ENCODE measurements at places on chromosomes 11 and 22.

DNA sequence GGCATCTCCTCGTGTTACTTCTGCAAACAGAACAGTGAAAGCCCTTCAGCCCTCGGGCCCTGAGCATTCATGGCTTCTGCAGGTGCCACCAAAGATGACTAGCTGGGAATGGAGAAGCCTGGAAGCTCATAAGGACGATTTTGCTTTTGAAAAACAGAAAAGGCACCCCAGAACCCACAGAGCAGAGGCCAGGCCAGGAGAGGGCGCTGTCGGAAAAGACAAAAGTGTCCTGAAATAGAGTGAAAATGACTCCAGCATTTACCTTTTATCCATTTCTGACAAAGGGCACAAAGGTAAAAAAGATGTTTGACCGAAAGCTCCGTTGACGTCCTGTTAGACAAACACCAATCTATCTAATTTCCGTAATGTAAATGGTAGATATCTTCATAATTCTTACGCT lies 37.6 kb downstream of the ZNF195 start:
- peak; percentile 43 for DNase-seq

DNA sequence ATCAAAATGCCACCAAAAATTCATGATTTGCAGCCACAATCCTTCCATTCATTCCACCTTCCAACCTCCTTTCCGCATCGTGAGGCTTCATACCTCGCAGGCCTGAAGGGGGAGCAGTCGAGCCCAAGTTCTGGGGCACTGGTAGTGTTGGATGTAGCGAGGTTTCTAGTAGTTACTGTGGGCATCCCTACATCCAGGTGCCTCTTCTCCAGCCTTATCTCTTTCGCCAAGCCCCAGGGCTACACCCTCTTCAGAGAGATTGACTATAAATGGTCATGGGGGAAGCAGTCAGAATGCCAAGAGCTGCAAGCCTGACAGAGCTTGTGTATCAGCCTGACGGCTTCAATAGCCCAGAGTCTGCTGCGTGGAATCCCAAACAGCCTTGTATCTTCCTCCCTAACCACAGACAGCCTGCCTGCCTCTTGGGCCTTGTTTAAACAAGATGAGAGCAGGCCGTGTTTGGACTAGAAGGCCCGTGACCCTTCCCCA lies 28.9 kb downstream of the CLMP start:
- DNase-seq = no peak

DNA sequence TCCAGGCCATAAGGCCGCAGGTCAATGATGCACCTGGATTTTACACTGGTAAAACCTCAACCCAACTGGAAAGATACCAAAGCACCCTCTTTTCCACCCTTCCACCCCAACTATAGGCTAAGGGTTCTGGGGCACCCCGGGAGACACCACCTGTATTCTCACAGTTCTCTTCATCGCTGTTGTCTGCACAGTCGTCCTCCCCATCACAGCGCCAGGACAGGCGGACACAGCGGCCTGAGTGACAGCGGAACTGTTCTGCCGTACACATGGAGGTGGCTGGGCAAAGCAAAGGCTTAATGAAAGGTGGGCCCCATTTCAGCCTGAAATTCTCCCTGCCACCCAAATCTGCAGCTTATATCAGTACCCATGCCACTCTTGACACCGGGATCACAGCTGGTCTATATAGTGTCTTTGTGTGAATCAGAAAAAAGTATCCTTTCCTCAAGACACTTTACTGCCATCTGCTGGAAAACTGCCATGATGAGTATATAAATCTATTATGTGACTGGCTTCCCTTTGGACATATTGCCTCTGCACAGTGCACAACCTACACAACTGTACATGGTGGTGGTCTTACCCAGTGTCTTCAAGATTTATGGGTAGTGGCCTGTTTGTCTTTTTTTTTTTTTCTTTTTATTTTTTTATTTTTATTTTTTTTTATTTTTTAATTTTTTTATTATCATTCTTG lies 21.5 kb downstream of the LRP4 start:
- peak; percentile 41 for DNase-seq

GRCh38 chr11:76661306-76661751 lies 9.2 kb downstream of the LRRC32 start:
- no peak for DNase-seq

DNA sequence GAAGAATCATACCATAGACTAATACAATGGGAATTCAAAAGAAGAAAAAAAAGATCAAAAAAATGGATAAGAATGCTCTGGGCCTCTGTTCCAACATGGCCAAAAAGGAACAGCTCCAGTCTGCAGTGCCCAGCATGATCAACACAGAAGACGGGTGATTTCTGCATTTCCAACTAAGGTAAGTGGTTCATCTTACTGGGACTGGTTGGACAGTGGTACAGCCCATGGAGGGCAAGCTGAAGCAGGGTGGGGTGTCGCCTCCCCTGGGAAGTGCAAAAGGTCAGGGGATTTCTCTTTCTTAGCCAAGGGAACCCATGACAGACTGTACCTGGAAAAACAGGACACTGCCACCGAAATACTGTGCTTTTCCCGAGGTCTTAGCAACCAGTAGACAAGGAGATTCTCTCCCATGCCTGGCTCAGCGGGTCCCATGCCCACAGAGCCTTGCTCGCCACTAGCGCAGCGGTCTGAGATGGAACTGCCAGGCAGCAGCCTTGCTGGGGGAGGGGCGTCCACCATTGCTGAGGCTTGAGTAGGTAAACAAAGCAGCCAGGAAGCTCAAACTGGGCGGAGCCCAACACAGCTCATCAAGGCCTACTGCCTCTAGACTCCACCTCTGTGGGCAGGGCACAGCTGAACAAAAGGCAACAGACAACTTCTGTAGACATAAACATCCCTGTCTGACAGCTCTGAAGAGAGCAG lies 428.4 kb downstream of the MN1 start:
- peak; percentile 81 for DNase-seq

GRCh38 chr11:127592371-127592770 lies 591.8 kb upstream of the KIRREL3 start:
- no peak for DNase-seq

- no peak for DNase-seq
Measured at GRCh38 chr11:123694551-123694950, 40.1 kb upstream of the SCN3B start.

GRCh38 chr22:22773979-22774604 lies 113.5 kb upstream of the IGLL5 start:
- DNase-seq = no peak

GRCh38 chr11:94834911-94835593 lies 66.9 kb downstream of the AMOTL1 start:
- no peak for DNase-seq

DNA sequence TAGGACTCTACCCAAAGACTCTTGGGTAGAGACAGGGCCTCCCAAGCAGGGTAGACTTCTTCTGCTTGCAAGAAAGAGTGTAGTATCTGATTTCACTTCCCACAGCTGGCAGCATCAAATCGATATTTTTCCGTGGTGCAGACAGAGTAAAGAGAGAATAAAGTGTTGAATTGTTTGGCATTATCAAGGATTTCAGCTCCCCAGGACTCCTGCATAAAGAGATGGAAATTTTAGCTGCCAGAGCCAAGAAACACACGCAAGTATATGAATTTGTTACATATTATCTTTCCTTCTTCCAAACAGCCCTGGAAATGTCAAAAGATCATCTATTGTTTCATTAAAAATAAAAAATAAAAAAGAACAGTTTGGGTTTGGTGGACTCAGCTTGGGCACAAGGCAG lies 136.8 kb downstream of the PKNOX2 start:
- DNase-seq = no peak

- DNase-seq = peak; percentile 38
Measured at GRCh38 chr11:57778318-57779037, 16.9 kb downstream of the CTNND1 start.

DNA sequence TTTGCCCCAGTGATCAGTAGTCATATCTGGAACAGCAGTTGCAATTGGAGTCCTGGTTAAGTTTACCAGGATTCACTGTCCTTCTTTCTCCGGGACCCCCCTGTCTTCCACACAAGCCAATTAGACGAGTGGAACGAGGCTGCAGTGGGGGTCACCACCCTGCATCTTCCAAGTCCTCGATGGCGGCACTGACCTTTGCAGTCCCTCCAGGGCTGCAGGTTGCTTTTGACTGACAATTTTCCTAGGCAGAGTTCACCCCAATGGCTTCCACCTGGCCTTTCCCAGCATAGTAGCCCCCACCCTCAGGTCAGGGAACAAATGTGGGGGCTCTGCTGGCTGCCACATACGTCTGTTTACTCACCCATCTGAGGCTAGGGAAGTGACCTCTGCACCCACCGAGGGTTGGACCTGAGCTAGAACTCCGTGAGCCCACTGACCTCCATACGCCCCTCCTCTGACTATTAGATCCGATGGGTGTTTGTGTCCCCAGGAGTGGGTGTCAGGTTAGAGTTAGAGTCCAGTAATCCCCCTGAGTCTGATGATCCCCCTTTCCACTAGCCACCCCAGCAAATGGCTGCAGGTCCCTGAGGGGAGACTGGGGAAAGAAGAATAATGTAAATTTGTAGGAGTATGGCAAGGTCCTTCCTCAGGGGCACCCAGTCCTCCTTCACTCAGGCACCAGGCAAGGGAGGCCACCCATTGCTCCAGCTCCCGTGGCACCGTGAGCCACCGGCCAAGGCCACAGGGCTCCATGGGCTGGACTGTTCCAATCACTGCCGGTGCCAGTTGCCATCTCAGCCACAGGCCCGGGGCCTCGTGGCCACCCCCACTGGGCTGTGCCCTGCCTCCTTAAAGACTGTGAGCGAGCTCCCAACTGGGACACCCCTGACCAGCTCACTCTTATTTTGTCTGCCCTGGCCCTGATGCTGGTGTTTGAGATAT lies 5.5 kb downstream of the C11orf21 start:
- no peak for DNase-seq

- no peak for DNase-seq
Measured at GRCh38 chr22:26579331-26579886, 10.5 kb downstream of the TPST2 start.

GRCh38 chr22:29106839-29107238 lies 34.0 kb downstream of the KREMEN1 start:
- no peak for DNase-seq

- DNase-seq = no peak
Measured at GRCh38 chr22:41226723-41227655, 13.7 kb downstream of the CHADL start.

DNA sequence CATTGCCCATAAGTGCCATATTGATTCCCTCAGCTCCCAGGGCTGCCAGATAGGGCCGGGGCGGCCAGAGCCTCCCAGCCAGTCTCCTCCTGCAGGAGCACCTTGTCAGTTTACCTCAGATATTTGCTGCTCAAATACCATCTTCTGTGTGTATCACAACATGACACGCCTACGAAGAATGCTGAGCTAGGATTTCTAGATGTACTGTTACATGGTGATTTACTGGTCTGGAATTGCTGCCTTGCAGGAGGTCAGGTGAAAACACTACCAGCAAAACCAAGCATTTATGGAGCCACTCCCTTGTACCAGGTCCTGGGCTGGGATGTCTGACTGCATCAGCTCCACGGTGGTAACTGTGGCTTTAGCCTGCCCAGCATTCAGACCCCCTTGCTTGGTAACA lies 11.8 kb downstream of the MICAL3 start:
- no peak for DNase-seq

GRCh38 chr11:58923300-58923788 lies 15.9 kb upstream of the GLYATL1 start:
- DNase-seq = peak; percentile 11

GRCh38 chr11:61362542-61362875 lies 335 bp downstream of the TMEM138 start:
- peak; percentile 51 for DNase-seq

DNA sequence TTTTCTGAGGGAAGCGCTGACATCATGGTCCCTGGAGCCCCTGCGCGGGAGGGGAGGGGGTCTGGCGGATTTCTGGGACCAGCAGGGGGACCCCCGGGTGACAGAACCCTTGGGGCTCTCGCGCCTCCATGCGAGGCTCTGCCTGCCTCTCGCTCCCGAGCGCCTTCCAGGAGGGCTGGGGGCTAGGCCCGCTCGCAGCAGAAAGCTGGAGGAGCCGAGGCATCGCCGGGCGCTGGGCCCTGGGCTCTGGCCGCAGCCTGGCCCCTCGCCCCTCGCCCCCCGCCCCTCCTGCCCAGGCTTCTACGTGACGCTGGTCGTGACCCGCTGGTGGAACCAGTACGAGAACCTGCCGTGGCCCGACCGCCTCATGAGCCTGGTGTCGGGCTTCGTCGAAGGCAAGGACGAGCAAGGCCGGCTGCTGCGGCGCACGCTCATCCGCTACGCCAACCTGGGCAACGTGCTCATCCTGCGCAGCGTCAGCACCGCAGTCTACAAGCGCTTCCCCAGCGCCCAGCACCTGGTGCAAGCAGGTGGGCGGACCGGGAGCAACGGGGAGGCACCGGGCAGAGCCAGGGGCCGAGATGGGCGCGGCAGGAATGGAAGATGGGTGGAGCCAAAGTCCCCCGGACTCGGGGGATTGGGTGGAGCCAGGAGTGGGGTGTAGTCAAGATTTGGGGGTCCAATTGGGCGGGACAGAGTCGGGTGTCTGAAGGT lies 5.4 kb downstream of the BEST1 start:
- peak; percentile 47 for DNase-seq

GRCh38 chr22:50296658-50297490 lies 10.6 kb downstream of the PLXNB2 start:
- no peak for DNase-seq

- no peak for DNase-seq
Measured at GRCh38 chr11:31882951-31883392, 71.8 kb upstream of the PAX6 start.

DNA sequence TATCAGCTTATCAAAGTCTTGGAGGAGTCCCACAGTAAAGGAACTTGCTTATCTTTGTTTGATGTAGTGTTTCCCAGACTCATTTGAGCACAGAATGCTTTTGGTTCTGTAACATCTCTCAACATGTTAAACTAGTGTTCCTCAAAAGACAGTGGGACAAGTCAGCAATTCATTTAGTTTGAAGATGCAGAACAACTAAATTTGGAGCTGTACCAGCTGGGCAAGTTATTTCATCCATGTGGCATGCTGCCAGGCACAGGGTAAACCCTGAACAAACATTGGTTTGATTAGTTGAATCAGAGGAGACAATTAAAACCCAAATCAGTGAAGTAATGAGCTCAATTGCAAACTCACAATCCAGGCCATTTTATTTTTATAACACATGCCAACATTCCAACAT lies 141.2 kb downstream of the CSNK2A3 start:
- no peak for DNase-seq

GRCh38 chr11:30465192-30465591 lies 121.0 kb downstream of the MPPED2 start:
- no peak for DNase-seq

- peak; percentile 96 for DNase-seq
Measured at GRCh38 chr11:59611570-59612565, 3.7 kb downstream of the OSBP start.

DNA sequence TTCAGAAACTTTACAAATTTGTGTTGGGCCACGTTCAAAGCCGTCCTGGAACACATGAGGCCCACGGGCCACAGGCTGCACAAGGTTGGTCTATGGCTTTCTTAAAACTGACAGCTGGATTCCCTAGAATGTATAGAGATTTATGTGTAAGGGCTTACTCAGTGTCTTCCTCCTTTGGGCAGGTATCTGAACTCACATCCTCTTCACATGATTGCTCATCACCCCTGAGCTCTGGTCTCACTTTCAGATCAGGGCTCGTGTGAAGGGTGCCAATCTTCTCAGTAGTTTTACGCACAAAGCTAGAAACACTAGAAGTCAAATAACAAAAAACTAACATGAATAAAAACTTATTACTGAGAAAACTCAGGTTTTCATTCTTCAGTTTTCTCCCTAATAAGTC lies 27.1 kb downstream of the HPS5 start:
- no peak for DNase-seq

Data from NCI-H526 treated with DMSO at 0.1 percent for 48 hours (cell line).